Endodermal cell (in vitro differentiated cells): ENCODE measurements at places on chromosomes 3 and 15.

GRCh38 chr15:40368719-40369473 lies 10.9 kb downstream of the DISP2 start:
- peak; percentile 32 for DNase-seq

DNA sequence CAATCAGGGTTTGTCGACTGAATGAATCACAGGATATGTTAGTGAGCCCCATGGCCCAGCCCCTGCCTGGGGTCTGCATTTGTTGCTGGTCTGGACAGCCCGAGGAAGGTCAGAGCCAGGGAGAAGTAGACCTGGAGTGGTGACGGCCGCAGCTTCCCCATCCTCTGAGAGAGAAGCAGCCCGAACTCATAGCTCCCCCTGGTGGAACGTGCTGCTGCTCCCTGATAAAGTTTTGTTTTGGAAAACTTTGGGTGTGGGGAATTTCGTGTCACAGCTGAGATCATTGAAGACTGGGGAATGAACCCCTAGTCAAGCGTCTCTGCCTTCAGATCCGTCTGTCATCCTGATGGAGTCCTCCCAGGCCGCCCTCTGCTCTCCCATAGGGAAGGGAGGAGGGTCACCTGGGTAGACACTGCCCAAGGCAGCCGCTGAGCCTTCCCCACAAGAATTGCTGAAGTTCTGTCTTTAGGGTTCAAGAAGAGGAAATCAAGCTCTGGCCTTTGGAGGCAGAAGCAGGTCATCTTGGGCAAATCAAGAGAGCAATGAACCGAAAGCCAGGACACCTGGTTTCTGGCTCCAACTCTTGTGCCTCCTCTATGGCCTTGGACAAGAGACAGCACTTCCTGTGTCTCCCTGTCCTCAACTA lies 60.5 kb downstream of the GLDN start:
- DNase-seq = peak; percentile 90

GRCh38 chr3:12040902-12041301 lies 36.7 kb downstream of the SYN2 start:
- no peak for DNase-seq

- DNase-seq = no peak
Measured at GRCh38 chr3:98341758-98342157, 11.9 kb upstream of the OR5K4 start.

DNA sequence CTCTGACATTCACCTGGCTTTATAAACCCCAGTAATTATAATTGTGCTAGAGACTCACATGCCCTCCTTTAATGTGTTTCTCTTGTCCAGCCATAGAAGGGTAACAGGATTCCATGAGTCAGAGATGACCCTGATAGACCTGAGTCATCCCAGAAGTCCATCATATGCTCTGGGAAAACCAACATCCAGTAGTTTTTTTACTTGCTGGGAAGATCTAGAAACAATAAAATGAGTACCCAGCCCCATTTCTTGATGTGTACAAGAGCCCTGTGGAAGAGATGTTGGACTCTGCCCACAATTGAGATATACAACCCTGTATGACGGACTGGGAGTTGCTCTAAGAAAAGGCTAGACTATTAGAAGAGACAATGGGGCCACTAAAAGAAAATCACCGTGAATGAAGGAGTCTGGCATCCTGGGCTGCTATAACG lies 22.4 kb upstream of the THUMPD3 start:
- DNase-seq = no peak

DNA sequence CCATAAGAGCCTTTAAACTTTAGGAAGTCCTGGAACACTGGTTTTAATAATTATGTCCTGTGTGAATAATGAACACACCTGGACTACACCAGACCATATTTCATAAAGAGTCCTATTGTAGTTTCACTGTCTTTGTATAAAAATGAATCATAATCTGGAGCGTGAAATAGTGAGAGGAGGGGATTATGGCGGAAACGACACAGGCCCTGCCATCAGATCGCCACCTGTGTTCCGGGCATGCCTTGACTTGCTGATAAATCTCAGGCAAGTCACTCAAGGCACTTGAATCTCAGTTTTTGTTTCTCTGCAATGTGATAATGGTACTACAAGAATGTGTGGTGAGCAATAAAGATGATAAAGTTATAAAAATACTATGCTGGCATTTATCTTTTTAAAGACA lies 995.5 kb downstream of the MCTP2 start:
- no peak for DNase-seq

GRCh38 chr3:186845756-186846155 lies 3.2 kb downstream of the ADIPOQ start:
- peak; percentile 13 for DNase-seq

DNA sequence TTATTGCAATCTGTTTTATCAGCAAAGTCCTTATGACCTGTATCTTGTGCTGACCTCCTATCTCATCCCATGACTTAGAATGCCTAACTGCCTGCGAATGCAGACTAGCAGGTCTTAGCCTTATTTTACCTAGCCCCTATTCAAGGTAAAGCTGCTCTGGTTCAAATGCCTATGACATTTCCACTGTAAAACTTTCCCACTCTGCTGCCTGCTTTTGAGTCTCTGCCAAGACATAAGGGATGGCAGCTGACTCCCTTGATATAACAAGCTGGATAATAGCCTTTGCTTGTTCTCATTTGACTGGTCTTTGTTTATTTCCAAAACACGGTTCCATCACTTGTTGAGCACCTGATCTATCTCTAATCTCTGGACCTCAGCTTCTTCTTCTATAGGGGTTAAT lies 131.9 kb upstream of the STRIT1 start:
- no peak for DNase-seq

DNA sequence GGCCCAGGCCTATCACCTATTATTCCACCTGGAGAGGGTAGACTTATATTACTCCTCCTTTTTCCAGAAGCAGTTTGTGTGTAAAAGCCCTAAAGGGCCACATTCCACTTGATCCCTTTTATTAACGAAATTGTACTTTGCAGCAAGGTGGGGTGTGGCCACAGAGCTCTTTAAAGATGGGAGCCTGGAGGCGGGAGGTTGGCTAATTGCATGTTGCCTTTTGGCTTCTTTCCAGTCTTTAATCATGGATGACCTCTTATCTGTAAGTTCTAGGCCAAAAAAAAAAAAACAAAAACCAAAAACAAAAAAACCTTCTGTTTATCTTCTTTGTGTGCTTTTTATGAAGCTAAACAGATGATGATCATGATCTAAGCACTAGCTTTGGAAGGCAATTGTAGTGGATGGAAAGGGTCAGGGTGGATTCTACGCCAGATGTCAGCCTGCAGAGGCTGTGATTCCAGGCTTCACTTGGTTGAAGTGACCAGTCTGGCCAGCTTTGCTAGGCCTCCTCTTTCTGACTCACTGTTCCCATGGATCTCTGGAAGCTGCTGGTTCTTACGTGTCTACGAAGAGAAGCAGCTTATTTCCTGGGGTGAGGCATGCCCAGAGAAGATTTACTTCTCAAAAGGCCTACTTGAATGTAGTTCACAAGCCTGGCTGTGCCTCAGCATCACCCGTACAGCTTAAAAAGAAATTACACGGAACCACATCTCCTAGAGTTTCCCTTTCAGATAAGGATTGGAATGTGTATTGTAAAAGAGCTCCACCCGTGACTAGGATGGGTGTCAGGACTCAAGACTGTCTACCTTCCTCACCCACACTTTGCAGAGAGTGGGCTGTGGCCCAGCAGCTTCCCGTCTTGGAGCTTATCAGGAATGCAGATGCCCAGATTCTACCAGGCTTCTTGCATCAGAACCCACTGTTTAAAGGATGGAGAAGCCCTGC lies 330.9 kb upstream of the C2CD4B start:
- no peak for DNase-seq

DNA sequence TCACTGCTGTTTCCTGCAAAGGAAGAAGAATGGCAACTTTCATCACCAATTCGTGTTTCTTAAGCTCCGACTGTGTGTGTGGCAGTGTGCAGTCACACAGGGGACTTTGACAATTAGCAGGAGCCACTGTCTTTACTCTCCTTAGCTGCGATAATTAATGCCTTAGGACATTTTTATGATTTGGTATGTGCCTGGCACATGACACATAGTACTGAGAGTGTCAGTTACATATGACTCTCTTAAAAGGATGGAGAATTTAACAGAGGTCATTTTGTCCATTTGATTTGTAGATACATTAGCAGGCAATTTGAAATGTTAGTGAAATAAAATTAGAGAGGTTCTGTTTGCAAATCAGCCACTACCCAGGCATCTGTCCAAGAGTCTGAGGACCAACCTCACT lies 128.9 kb upstream of the VEPH1 start:
- no peak for DNase-seq

- DNase-seq = no peak
Measured at GRCh38 chr15:33100314-33100713, 94.2 kb downstream of the FMN1 start.

- DNase-seq = no peak
Measured at GRCh38 chr15:32936283-32936918, 218.6 kb downstream of the GREM1 start.

DNA sequence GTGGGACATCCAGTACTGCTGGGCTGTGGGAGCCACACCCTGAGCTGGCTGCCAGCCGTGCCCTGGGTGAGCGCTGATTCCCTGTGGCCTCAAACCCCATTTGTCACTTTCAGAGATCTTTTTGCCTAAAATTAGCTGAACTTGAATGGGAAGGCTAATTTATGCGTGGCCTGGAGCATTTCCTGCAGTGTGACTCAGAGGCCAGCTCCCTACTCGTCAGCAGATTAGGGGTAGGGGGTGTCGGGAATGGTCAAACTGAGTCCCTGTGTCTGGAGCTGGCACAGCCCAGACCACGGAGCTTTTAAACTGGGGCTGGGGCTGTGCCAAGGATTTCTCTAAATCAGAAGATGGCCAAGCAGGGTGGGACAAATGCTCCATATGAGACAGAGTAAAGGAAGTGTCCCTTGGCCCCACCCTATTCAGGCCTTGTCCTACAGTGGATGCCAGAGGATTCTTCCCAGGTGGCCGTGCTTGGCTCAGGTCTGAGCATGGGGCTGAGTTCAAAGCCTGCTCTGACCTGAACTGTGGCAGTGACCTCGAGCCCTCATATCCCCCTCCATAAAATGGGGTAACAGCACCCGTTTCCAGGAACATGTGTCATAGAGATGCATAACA lies 59.7 kb downstream of the ATP2B2 start:
- DNase-seq = no peak

DNA sequence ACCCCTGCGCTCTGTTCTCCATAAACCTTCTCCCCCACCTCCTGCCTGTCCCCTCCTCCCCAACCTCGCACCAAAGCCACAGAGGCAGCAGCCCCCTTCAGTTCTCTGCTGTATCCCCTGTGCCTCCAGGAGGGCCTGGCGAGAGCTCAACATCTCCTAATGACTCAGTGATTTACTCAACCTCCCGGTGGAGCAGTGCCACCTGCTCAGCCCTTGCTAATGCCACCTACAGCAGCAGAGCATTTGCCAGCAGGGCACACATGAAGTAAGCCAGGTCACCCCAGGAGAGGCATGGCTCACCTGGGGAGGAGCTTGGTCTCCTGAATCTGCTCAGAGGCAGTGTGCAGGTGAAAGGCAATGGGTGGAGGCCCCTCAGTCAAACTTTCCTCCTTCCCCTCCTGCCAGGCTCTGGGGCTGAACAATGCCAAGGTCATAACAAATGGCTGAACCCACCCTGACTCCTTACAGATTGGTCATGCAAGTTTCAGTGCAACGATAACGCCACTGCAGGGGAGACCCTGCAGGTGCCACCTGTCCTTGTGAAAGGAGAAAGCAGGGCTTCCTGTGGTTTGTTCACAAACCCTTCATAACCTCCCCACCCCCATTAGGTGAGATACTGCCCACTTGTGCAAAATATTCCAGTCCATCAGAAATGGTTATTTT lies 19.8 kb downstream of the TRPM1 start:
- no peak for DNase-seq

DNA sequence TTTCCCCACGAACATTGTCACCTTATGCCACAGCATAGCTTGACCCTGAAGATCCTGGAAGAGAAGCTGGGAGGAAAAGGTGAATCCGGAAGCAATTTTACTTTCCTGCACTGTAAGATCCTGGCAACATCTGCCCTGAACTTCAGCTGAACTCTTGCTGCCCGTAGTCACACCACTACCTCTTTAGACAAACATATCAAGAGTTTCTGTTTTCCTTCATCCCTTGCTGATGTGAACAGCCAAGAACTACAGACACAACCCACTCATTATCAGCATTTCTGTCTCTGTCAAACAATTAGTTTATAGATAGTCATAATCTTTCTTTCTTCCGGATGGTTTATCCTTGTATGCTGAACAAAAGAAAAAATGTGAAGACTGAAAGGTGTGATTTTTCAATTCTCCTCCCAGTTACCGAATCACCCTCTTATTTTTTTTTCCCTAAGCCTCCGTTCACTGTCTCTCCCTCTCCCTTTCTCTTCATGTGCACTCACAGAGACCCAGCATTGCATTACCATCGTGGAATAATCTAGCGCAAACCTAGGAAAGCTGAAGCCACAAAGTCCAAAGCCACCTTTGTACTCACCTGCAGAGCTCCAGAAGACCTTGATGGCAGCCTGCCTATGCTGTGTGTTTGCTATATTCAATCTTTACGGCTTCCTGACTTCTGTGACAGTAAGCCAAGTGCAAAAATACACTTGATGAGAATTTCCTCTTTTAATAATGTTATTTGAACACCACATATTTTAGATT lies 229.2 kb downstream of the CDIN1 start:
- DNase-seq = no peak

DNA sequence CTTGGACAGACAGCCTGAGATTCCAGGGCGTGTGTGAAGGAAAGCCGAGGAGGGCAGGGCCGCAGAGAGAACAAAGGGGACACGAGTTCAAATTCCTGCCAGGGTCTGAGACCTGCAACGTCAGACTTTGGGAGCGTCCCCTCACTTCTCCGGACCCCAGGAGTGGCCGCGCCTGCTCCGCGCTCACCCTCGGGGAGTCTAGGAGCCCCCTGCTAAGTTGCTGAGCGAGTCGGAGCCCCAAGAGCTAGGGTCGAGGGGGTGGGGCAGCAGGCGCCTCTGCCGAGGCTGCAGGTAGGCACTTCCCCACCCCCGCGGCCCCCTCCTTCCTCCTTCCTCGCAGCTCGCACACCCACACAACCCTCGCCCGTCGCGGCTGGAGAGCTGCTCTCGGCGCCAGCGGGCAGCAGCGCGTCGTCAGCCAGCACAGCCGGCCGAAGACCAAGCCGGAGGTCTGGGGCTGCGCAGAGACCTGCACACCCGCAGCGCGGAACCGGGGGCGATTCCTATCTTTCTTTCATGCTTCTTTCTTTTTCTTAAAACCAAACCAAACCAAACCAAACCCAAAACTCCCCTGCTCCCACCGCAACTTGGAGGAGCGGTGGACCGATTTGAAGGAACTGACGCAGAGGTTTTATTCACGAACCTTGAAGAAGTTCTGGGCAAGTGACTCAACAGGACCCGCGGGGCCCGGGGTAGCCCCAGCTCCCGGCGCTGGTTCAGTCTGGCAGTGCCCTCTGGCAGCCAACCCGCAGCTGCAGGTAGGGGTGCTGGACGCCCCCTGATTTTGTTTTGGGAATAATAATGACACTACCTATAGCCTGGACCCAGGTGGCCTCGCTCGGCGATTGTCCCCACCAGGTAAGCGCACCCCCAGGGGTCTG lies at the start of gene ANKRD34C:
Gene ANKRD34C (plus strand): TSS at position 352 of the 881 bp plus-strand sequence. CDS start 10,563 bp downstream, outside the sequence.
- peak; percentile 72 for DNase-seq

DNA sequence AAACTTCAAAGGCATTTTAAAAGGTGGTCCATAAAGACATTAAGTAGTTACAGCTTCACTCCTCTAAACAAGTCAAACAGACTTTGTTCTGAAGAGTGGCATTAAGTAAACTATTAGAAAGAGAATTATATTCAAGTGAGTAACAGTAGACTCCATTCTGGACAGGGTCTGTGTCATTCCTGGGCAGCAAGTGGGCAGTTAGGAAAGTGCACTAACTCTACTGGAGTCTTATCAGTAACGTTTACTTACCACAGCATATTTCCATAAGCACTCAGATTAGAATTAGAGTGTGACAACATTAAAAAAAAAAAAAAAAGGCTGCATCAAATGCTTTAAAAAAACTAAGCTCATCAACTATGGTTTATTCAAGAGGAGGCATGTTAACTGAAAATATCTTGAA lies 10.6 kb downstream of the UBR1 start:
- DNase-seq = no peak
